A172 (cell line): ENCODE measurements at places on chromosomes 6 and 20.

DNA sequence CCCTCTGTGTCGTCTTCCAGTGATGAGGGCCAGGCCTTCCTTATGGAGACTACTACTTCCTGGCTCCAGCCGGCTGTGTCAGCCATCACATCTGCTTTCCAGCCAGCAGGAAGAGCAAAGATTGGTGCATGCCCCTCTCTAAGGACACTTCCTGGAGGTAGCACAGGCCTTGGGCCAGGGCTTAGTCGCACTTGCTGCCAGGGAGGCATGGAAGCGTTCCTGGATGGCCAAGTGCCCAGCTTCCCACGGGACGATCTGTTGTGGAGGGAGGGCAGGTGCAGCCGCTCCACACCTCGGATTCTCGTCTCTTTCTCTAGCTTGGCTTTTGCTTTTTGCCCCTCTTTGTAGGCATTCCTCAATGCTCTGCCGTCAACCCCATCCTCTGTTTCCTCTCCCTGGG, 11.9 kb downstream of the ERMARD start:
- DNase-seq, result no peak

DNA sequence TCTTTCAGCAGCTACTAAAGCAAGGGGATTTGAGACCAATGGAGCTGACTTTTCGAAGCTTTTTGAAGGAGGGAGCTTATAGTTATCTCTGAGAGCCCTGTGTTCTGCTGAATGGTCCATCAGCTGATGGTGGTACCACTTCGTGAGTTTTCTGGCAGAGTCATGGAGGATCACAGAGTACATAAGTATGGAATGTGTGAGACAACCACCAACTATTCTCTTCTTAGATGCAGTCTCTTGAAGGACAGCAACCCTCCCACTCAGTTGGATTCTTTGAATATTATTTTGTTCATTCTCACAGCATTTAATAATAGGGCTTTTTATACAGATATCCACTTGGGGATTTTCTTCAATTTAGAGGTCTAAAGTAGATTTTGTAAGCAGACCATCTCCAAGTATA, 75.3 kb downstream of the ELOVL2 start:
- DNase-seq, result no peak

DNA sequence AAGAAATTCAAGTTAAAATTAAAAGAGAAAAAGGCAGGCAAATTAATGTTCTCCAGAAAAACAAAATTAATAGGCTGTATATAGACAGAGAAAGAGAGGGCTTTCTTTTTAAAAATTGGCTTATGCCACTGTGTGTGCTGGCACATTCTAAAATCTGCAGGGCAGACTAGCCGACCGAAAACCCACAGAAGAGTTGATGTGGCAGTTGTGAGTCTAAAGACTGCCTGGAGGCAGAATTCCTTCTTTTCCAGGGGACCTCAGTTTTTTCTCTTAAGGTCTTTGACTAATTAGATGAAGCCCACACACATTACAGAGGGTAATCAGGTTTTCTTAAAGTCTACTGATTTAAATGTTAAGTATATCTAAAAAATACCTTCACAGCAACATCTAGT, 85.7 kb downstream of the GJA1 start:
- no peak for DNase-seq

- DNase-seq, result no peak
Observed at GRCh38 chr6:132456700-132457143, 55.4 kb upstream of the MOXD1 start.

GRCh38 chr20:13755809-13756208, 28.9 kb downstream of the ESF1 start:
- DNase-seq, result no peak

DNA sequence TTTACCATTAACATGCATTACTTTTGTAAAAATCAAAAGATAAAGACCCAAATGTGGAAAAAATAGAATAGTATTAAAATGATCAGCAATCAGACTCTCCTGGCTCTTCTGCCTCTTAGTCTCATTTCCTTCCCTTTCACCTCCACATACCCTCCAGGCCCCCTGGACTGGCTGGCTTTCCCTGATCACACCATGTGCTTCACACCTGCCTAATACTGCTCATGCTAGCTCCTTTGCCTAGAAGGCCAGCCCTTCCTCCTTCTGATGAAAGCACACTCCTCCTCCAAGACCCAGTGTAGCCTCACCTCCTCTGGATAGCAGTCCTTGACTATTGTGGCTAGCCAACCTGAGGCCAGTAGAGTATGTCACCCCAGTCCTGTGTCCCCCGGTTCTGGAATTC, 182.0 kb upstream of the HEY2 start:
- no peak for DNase-seq

- DNase-seq, result no peak
Observed at GRCh38 chr20:58393299-58393698, 4.3 kb downstream of the VAPB start.

- peak; percentile 59 for DNase-seq
Observed at GRCh38 chr20:50580016-50580747, 70.0 kb downstream of the PTPN1 start.

DNA sequence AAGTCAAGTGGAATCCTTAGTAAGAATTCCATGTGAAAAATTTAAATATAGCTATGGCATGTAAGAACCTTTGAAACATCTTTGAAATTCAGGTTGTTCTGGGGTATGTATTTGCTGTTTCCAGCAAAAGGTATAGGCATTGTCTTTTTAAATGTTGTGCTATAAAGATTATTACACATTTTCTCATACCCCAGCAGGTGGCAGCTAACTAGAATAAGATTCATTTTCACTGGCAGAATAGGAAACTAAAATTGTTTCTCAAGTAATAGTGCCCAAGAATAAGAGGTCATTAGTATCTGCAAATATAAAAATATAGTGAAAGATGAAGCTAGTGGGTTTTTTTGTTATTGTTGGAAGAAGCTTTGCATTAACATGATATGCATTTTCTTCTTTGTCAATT, 1.8 kb downstream of the GRIK2 start:
- DNase-seq, result no peak

DNA sequence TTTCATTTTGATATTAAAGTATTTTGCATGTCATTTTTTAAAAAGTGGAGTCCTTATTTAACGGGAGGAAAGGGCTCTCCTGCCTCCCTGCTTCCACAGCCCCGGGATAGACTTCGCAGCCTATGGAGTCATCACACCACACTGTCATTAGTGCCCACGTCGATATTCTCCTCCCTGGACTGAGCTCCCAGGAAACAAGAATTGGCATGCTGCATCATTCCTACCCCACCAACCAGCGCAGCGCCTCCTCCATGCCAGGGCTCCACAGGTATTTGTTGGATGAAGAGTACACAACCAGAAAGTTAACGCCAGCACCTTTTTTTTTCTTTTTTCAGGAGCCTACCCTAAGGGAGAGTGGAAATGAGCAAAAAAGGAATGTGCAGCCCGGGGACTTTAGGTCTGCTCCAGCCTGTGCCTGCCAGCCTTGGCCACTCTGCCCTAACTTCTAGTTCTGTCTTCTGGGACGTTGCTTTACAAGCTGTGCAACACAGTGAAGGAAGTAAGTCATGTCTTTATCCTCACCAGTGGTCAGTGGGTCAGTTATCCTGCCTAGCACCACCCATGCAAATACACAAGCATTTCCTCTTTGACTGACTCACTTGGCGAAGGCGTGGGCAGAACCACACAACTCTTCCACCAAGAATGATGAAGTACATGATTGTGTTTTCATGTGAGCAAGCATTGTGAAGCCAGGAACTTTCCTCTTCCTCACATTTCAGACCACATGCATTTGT, 180.7 kb upstream of the UST start:
- peak; percentile 71 for DNase-seq

GRCh38 chr6:70079241-70079640, 212.9 kb downstream of the COL19A1 start:
- DNase-seq, result no peak

DNA sequence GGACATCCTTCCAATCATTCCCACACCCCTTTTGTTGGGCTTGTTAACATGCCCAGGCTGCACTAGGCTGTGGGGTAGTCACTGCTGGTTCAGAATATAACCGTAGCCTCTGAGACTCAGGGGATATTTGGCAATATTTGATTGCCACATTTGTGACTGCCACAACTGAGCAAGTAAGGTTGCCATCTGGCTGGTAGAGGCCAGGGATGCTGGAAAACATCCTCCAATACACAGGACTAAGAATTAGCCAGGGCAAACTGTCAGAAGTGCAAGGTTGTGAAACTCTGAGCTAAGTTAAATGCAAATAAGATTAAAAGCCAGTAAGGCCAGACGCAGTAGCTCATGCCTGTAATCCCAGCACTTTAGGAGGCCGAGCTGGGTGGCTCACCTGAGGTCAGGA, 112.0 kb downstream of the ZMYND8 start:
- no peak for DNase-seq

DNA sequence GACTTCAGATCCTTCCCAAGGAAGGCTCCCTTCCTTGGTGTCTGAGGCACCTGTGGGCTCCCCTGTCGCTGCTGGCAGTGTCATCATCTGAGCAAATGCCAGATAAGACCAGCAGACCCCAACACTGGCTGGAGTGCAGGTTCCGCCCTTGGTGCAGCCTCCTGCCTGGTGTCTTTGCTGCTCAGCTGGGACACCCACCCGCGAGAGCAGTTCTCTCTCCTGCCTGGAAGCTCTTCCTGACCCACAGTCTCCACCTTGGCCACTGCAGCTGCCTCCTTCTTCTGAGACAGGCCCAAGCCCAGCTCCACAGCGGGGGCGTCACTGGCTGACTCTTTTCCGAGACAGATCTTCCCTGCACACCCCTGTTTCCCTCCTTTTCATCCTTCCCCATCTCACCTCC, 395.7 kb upstream of the MAP3K7 start:
- no peak for DNase-seq

GRCh38 chr6:137076277-137077068, 31.7 kb upstream of the IL20RA start:
- peak; percentile 63 for DNase-seq

- no peak for DNase-seq
Observed at GRCh38 chr6:147624946-147625515, 116.5 kb downstream of the SAMD5 start.
